ENCODE measurements at places on chromosomes 1 and 21.

DNA sequence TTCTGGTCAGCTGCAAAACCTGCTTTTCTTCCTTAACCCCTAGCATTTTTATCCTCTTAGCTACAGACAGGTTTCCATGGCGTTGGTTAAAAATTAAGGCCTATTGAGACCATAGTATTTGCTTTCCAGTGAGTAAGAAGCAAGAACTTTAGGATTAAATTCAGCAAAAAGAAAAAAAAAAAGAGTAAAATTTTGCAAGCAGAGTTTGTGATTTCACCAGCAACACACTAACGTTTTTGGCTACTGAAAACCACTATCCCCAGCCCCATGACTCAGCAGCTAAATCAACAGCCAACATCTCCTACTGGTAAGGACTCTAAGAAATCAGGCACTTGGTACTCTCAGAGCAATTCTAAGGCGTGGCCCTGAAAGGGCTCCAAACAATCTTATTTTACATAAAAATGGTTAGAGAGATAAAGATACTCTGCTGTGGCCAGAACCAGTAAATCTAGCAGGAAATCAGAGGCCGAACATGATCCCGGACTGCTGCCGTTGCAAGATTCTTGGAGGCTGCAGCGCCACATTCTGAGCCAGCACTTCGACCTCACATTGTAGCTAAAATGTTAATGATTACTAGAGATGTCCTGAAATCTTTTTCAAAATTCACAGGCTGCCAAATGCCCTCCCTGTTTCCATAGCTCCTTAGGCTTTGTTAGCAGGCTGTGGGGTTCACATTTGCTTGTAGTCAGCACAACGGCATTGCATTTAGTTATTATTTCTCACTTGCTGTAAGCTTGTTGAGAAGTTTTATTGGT lies 1.6 kb upstream of the ENO1 start:
- no peak for DNase-seq

DNA sequence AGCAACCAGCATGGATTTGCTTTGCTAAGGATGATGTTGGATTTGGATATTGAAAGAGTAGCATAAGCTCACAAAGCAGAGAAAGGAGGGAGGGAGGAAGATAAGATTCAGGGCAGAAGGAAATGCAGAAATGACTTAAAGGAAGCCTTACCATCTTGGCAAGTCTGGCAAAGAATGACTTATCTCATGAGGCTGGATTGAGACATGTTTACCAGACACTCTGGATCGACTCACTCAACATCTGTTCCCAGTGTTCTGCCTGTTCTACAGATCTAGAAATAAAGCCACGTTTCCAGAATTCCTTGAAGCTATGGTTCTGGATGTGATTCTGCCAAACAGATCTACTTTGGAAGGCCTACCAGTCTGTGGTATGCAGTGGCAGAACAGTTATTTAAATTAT lies 38.8 kb upstream of the CTBS start:
- no peak for DNase-seq

DNA sequence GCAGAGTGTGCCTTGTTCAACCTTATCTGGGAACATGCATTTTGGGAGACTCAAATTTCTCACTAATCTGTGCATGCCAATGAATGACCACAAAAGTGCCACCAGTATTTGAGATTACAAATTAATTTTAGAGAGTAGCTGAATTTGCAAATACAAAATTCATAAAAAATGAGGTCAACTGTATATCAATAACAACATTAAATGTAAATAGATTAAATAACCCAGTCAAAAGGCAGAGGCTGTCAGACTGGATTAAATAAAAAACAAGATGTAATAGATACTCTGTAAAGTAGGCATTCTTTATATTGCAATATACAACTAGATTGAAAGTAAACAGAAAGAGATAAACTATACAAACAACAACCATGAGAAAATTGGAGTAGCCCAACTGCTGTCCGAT lies 5.5 kb upstream of the KRTAP10-3 start:
- no peak for DNase-seq

DNA sequence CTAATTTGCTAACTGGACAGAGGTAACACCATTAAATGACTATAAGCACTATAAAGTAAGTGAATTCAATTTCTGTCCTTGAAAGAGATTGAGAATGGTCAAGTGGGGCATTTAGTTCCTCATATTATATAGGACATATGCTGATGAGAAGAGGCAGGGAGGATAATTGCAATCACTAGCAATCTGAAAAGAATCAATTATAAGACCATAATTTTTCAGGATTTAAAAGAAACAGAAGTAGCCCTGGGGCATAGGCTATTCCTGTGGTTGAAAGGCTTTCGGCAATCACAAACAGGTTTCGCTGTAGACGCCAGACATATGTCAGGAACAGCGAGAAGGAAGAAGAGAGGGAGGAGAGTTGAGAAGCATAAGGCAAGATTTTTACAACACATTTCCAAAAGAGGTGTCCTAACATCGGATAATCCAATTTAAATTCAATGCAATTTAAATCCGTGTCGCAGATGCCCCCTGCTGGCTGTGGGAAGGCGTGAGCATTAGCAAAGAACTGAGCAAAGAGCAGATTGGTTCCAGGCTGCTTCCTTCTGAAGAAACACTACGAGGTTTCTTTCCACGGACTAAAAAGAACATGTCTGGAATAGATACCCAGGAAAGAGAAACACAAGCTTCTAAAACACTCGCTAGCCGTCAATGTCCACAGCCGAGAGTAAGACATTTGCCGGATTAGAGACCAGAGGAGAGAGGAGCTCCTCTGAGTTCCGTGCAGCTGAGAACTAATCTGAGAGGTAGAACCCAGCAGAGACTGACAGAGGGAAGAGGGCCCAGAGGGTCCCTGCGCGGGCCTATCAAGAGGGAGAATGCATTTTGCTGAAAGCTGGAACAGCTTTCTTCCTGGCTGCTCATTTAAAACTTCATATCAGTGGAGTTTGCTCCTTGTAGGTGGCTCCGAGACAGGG lies 27.9 kb downstream of the RGS5 start:
- no peak for DNase-seq

- DNase-seq = no peak
Observed at GRCh38 chr1:118488787-118489186, 303.8 kb upstream of the SPAG17 start.

DNA sequence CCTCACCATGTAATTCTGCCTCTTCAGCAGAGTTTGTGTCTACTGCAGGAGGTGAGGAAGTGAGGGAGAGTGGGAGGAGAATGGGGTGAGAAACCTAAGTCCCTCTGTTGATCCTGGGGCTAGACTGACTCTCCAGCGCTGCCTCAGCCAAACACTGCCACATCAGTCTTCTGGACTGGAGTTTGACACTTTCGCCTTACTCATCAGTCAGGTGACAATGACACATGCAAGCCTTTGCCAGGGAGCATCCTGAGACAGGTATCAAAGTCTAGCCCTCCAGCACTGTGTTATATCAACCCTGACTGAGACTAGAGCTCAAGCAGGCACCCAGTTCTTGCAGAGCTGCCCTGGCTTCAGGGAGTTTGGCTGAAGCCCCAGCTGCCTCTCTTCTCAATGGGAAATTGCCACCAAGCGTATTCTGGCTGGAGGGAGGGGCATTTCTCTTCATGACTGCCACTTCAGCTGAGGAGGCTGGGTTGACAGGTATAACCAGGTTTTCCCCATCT lies 33.3 kb upstream of the SUCO start:
- DNase-seq = no peak

DNA sequence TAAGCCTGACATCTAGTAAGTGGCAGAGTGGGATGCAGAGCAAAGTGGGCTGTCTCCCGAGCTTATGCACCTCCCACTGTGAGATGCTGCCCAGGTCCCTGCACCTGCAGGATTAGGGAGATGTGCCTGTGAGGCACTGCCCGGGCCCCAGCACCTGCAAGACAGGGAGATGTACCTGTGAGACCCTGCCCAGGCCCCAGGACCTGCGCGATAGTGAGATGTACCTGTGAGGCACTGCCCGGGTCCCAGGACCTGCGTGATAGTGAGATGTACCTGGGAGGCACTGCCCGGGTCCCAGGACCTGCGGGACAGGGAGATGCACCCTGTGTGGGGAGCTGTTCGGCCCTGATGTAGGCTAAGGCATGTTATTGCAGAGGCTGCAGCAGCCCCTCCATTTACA lies 622.8 kb downstream of the PTPRU start:
- no peak for DNase-seq

DNA sequence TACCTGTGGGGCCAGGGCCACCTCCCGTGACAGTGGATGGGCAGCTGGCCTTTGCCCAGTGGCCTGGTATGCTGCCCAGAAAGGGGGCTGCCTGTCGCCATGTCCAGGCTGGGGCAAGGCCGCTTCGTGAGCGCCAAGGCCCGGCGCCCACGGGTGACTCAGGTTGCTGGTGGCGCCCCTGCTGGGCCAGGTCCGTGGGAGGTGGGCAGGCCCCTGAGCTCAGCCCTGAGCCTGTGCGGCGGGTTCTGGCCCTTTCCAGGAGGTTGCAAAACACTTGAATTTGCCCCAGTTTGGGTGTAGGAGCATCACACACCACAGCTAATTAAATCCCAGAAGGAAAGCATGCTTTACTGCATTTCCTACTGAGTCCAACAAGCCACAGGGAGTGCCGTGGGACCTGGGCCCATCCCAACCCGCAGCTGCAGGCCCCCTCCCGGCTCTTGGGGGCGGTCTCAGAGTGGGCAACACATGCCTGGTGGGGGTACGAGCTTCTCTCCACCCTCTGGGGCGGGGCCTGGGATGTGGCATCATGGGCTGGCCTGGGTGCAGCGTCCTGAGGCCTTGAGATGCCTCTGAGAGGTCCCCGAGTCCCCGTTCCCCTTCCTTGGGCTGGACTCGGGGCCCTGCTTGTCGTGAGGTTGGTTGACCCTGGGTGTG lies 159.8 kb downstream of the PEX14 start:
- no peak for DNase-seq

DNA sequence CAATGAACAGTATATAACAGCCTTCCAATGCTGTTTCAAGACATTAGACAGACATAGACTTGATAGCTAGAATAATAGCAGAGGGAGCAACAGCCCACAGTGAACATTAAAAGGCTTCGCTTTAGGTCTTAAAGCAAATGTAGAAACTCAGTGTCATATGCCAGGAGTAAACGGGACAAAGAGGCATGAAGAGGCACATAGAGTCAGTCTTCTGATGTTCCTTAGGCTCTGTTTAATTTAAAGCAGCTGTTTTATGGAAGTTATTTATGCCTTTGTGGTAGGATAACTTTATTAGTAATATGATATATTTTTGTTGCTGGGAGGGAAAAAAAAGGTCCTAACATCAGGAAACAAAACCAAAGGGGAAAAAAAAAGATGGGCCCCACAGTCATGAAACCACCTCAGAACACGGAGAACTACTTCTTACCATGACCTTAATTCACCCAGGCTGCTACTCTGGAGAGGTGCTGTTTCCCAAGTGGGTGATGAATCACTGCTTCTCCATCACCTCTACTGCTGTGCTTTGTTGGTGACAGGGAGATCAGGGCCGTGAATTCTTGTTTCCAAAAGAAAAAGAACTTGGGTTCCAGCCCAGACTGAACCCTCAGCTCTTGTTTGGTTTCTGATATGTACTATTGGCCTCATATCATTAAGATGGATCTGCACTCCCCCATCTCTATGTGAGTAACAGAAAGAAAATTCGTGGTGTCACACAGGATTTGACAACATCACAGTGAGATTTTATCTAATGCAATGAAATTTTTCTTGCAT lies 616.9 kb downstream of the KIF26B start:
- DNase-seq = no peak

- no peak for DNase-seq
Observed at GRCh38 chr1:28517649-28517999, 11.8 kb downstream of the RCC1 start.

GRCh38 chr1:213371847-213372619 lies 321.0 kb downstream of the RPS6KC1 start:
- DNase-seq = no peak

DNA sequence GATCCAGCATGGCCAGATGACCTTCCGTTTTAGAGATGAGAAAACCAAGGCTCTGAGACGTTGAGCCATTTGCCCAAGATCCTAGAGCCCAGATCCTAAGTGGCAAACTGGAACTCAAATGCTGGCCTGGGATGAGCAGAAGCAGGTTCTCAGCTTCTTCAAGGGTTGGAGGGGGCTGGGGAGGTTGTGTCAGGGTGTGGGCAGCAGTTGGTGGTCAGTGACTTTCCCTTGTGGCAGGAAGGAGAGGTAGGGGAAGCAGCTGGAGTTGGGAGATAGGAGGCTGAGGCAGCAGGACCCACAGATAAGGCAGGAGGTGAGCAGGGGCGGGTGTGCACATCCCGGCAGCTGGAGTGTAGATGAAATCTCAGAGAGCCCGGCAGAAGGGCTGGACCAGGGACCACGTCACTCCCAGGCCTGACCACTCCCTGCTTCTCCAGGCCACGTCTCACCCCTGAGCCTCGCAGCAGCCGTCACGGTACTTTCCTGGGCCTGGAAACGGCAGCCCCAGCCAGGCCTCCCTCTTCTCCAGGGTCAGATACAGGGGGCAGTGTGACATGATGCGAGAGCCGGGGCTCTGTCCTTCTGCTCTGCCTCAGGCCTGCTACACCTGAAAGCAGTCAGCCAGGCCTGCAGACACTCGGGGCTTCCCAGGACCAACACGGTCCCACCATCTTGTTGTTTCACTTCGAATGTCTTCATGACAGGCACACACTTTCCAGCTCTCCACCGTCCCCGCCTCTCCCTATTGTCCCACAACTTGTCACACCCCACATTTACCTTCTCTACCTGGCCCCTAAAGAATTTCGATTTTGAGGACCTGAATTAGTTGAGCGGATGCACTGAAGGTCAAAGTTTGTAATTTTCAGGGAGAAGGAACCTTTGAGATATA lies 11.5 kb upstream of the LAPTM5 start:
- no peak for DNase-seq

DNA sequence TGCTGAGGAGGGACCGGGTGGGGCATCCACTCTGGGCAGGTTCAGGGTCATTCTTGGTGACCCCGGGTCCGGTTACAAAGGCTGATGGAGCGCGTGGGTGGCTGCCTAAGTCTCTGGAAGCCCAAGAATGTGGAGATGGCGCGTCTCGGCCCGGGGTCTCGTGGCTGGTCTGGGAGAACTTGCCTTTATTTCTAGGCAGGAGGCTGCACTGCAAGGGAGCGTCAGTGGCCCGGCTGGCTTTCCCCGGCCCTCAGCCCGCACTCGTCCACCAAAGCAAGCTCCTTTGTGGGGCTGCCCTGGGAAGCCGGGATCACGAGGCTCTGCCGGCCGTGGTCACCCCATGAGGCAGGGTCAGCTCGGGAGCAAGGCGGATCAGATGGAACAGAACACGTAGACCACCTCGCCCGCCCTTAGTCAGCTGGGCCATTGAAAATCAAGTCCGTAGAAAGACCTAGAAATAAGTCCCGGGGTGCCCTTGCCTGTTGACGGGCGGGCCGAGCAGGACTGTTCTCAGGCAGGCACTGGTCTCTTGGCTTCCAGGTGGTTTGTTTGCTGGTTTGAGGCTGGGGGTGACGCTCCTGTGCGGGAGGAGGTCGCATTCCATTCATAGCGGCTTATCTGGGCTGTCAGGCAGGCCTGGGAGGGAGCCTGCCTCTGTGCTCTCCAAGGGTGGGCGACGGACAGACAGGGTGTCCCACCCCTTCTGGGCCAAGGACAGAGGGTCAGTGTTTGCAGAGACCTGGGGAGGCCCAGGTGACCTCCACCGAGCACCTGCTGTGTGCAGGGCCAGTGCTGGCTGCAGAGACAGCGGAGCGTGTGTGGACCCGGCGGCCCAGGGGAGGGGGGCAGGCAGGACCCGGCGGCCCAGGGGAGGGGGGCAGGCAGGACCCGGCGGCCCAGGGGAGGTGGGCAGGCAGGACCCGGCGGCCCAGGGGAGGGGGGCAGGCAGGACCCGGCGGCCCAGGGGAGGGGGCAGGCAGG lies 25.8 kb downstream of the COL18A1 start:
- DNase-seq = no peak

GRCh38 chr1:163060343-163061007 lies 8.7 kb upstream of the RGS4 start:
- no peak for DNase-seq
